ENCODE measurements at places on chromosomes 4 and X.

DNA sequence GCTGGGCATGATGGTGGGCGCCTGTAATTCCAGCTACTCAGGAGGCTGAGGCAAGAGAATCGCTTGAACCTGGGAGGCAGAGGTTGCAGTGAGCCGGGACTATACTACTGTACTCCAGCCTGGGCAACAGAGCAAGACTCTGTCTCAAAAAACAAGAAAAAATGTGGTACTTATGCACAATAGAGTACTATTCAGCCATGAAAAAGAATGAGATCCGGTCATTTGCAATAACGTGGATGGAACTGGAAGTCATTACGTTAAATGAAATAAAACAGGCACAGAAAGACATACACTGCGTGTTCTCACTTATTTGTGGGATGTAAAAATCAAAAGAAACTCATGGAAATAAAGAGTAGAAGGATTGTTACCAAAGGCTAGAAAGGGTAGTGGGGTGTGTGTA is 12.1 kb downstream of the RPGR start:
- no peak for DNase-seq

DNA sequence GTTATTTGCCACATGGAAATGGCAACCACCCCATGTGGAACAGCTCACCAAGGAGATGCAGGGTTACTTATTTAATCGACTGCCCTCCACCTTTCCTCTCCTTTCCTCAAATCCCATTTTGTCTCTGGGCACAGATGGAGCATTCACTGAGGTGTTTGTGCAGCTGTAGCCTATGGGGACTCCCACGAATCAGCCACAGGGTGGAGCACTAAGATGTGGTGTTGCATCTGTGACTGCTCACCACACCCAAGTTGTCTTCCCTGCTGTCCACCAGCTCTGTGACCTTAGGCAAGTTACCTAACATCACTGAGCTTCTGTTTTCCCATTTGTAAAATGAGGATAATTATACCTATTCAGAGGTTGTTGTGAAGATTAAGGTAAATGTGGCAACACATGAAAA is 252.4 kb upstream of the CPEB2 start:
- peak; percentile 31 for DNase-seq

GRCh38 chrX:143664302-143664701 is 28.4 kb upstream of the SLITRK4 start:
- DNase-seq: peak; percentile 1

- DNase-seq: no peak
These were observed 2.3 kb downstream of the FGA start for GRCh38 chr4:154588198-154588597.

- DNase-seq: no peak
These were observed 60.5 kb downstream of the FGFBP1 start for GRCh38 chr4:15878011-15878410.

- no peak for DNase-seq
These were observed 11.0 kb upstream of the C4orf50 start for GRCh38 chr4:6029254-6029653.

Measured in brain microvascular endothelial cell (primary cell).